ENCODE measurements at places on chromosomes 6 and 20. TPM values are rescaled to one million over a fixed set of nuclear protein-coding genes. Genes with fewer than 3 reads are reported as not detected.

GRCh38 chr6:149318581-149319286, 1.2 kb downstream of the TAB2 start:
- peak; percentile 44 for DNase-seq

- DNase-seq = no peak
These were observed 95.4 kb downstream of the CDH4 start for GRCh38 chr20:61347443-61347842.

The PNLDC1 gene
- not detected for total RNA-seq

DNA sequence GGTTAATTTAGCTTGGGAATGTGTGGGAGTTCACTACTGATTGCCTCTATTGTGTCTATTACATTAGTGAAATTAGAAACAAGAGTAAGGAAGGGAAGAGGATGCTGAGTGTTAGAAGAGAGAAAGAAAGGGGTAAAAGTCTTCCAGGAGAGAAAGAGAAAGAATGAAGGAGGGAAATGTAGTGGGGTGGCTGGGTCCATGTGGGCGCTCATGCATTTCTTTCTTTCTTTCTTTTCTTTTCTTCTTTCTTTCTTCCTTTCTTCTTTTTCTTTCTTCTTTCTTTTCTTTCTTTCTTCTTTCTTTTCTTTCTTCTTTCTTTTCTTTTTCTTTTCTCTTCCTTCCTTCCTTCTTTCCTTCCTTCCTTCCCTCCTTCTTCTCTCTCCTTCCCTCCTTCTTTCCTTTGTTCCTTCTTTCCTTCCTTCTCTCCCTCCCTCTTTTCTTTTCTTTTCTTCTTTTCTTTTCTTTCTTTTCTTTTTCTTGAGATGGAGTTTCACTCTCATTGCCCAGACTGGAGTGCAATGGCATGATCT, 16.2 kb upstream of the SALL4 start:
- no peak for DNase-seq

GRCh38 chr6:73452107-73452461, at the start of gene CGAS:
Gene CGAS (minus strand): TSS chr6:73452297. CDS start chr6:73452181, 116 bp downstream.
- peak; percentile 84 for DNase-seq

- peak; percentile 81 for DNase-seq
These were observed 106.8 kb downstream of the CDK19 start for GRCh38 chr6:110708295-110708950.

- DNase-seq = no peak
These were observed 25.2 kb downstream of the MED23 start for GRCh38 chr6:131602781-131603312.

- peak; percentile 68 for DNase-seq
These were observed 244.4 kb downstream of the SAMD5 start for GRCh38 chr6:147752689-147753403.

DNA sequence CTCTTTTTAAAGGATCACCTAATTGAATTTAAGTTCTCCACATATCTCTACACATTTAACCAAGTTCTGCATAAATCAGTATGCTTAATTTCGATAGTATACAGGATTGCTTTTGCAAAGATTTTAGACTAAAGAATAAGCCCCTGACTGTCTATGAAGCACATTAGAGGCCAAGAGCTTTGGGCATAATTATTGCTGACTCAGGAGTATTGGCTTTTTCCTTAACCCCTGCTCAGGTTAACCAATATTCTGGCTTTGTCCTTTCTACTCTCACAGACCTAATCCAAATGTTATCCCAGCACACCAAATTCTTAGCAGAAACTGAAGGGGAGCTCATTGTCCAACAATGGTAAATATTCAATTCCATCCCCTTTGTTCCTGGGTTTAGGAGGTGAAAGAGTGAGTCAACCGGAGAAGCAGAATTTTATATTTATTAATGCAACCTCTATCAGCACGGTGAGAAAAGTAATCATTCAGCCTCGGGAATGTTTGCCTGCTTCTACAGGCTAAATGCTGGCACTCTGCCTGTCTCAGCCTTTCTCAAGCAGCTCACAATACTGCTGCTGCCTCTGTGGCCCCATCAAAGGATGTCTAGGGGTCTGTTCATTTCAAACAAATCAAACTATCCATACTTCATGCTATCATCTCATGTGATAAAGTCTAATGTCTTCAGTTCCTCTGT, 125.0 kb downstream of the SIM1 start:
- DNase-seq = no peak

GRCh38 chr20:56929606-56930005, 300.5 kb downstream of the TFAP2C start:
- no peak for DNase-seq

The WFDC8 gene
- not detected for total RNA-seq

DNA sequence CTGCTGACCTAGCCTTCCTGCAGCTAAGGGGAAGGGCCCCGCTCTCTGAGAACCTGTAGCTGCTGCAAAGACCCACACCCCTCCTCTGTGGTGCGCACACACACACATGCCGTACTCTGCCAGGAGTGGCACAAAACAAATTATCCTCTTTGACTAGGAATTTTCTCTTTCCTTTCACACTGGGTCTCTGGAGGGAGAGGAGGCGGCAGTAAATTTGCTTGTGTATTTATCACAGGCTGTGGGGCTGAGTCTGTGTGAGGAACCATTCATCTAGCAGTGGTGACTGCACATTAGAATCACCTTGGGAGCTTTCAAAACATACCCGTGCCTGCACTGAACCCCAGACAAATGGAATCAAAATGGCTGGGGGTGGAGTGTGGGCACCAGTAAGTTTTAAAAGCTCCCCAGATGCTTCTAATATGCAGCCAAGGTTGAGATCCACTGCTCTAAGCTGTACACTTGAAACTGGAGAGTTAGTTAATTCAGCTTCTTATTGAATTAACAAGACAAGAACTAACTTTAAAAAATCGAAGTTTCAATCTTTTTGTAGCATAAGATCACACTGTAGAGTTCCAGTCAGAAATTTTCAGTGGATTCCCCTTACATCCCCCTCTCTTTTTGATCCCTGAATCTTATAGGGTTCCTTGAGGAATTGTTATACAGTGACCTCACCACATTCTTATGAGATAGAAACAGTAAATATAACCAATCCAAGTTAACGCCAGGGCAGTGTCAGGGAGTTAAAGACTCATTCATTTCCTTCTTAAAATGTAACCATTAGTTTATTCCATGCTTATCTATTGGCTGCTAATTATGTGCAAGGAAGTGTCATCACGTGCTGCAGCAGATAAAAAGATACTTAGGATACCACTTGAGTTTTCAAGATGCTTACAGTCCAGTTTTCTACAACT, 29.8 kb upstream of the GMDS start:
- DNase-seq = peak; percentile 36

- DNase-seq = no peak
These were observed 88.6 kb downstream of the LIN28B start for GRCh38 chr6:105045526-105045925.

The EZR gene
- total RNA-seq = 85.5 TPM

The HCRTR2 gene
- 1.4 TPM for total RNA-seq

- DNase-seq = no peak
These were observed 40.3 kb downstream of the NCR2 start for GRCh38 chr6:41375598-41376151.

DNA sequence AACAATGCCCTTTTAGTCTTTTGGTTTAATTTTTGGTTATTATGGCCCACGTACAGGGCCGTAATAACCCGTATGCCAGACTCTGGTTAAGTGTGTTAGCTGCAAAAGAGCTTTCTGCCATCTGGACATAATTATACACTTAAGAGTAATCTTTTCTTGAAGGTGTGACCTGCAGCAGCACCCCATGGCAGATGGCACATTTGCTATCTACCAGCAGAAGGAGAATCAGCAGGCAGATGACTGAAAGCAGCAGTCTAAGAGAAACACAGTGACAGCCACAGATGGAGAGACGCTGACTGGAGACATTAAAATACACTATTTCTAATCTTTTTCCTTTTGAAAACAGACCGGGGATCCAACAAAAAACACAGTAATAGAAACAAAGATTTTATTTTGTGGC, 18.7 kb downstream of the ASF1A start:
- no peak for DNase-seq

- no peak for DNase-seq
These were observed 460.3 kb downstream of the UTRN start for GRCh38 chr6:144745439-144745838.

The KIAA1755 gene
- total RNA-seq = 4.3 TPM

GRCh38 chr6:169869301-169869700, 117.9 kb downstream of the ERMARD start:
- no peak for DNase-seq

The PLAGL2 gene
- total RNA-seq = 1.2 TPM

- no peak for DNase-seq
These were observed 97.8 kb downstream of the HFE start for GRCh38 chr6:26185004-26185403.

- peak; percentile 64 for DNase-seq
These were observed 210.8 kb downstream of the ARHGAP18 start for GRCh38 chr6:129498950-129499842.

DNA sequence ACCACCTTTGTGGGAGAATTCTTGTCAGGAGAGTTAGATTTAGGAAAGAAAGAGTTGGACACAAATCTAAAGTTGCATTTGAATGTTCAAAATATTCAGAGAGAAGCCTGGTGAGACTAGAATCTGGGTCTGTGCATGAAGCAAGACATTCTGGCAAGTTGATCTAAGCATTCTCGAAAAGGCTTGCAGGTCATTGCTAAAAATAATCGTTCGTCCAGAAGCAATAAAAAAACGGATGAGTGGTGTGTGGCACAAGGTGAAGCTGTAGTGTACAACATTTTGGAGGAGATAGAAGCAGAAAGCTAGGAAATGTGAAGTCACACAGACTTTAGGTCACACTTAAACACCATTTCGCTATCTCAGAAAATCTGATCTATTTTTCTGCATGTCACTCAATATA, 114.9 kb upstream of the IFNGR1 start:
- DNase-seq = no peak

GRCh38 chr6:53794720-53795339, at the start of gene LRRC1:
Gene LRRC1 (plus strand): TSS chr6:53795005. CDS start chr6:53795257, 252 bp downstream.
- peak; percentile 96 for DNase-seq

- peak; percentile 66 for DNase-seq
These were observed 64.9 kb upstream of the ARHGAP18 start for GRCh38 chr6:129774697-129775447.

GRCh38 chr6:29005183-29005885, at the start of gene ZNF311:
Gene ZNF311 (minus strand): TSS chr6:29005315. CDS start chr6:29003954, 1,361 bp downstream.
- DNase-seq = peak; percentile 94

GRCh38 chr20:56815796-56816195, 186.7 kb downstream of the TFAP2C start:
- no peak for DNase-seq

The SALL4 gene
- total RNA-seq = 3.6 TPM

DNA sequence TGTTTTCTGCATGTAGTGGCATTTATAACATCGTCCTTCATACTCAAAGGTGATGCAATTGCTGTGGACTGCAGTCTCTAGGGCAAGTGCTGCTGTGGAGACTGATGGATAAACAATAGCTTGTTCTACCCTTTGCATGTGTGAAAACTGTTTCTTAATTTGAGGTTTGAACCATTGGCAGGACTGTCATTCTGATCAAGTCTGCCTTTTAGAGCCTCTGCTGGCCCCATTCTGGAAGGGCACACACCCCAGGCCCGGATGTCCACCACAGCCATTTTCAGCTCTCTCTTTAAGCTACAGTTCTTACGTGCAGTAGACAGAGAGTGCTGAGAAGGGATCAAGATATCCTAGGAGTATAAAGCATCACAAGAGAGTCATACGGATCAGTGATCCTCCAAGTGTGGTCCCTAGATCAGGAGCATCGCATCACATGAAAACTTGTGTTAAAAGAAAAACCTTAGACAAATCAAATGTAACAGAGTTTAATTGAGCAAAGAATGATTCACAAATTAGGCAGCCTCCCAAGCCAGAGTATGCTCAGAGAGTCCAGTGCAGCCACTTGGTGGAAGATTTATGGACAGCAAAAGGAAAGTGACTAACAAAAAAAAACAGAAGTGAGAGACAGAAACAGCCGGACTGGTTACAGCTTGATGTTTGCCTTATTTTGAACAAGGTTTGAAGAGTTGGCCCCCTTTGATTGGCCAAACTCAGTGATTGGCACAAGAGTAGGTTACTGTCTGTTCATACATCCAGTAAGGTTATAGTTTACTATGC, 52.0 kb downstream of the FRK start:
- DNase-seq = peak; percentile 34

DNA sequence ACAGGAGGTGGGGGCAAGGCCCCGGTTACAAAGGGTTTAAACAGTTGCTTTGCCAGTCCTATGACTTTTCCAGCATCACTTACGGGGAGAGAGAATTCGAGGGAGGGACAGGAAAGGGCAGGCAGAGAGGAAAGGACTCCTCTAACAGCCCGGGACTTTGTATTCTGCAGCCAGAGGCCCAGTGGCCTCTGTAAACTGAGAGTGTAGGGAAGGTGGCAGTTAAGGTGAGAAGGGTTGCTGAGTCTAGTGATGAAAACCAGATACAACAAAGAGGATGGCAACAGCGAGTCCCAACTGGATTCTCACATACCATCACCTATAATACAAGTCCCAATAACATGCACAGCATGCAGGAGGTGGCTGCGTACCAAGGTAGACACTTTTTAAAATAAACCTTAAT, 13.5 kb downstream of the PLAGL2 start:
- peak; percentile 58 for DNase-seq

GRCh38 chr20:57093766-57094165, 172.7 kb downstream of the BMP7 start:
- DNase-seq = no peak

The MCCD1 gene
- total RNA-seq = not detected

- DNase-seq = no peak
These were observed 57.1 kb upstream of the RBM24 start for GRCh38 chr6:17224056-17224455.

The HDGFL1 gene
- 2.9 TPM for total RNA-seq

The SLC35D3 gene
- total RNA-seq = 0.72 TPM

GRCh38 chr6:98880486-98880885, 46.1 kb downstream of the POU3F2 start:
- no peak for DNase-seq

DNA sequence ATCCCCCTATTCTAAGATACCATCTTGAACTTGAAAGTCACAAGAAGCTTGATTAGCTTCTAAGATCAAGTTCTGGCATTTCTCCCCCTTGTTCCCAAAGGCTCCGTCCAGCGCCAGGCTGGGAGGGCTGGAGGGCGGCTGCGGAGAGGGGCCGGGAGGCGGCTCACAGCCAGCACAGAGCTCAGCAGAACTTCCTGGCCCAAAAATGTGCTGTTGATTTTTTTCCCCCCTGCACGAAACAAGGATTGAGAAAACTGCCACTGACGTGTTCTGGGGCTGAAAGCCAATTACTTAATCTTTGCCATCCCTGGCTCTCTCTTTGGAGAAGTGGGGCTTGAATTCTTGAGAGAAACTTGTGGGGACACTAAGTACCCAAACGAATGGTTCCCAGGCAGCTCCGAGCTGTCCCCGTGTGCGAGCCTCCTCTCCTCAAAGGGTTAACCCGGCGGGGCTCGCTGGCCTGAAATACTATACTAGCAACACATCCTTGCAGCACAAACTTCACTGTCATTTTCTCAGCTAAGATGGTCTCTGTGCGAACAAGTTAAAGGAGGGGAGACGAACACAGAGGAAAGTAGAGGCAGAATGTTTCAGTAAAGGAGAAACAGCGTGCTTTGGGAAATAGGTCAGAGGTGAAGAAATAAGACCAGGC, 452 bp downstream of the TRAF3IP2 start:
- peak; percentile 88 for DNase-seq

- DNase-seq = no peak
These were observed 33.7 kb upstream of the SNX9 start for GRCh38 chr6:157789297-157789696.

The RGS17 gene
- 6.7 TPM for total RNA-seq

Measured in umbilical cord (tissue), 2 donors.